ENCODE measurements at places on chromosomes 1 and 21. TPM values are rescaled to one million over a fixed set of nuclear protein-coding genes. Genes with fewer than 3 reads are reported as not detected.

The AK4 gene
- total RNA-seq, result 1.7 TPM

The BEST4 gene
- 0.22 TPM for total RNA-seq

The KCND3 gene
- 0.22 TPM for total RNA-seq

The HSPA6 gene
- 0.88 TPM for total RNA-seq

The CHAF1B gene
- total RNA-seq, result 7.7 TPM

The MATN1 gene
- under 0.01 TPM for total RNA-seq

The RRAGC gene
- 33.5 TPM for total RNA-seq

The NIBAN1 gene
- total RNA-seq, result 40.5 TPM

The GPR52 gene
- total RNA-seq, result 3.1 TPM

The PSMB2 gene
- 47.1 TPM for total RNA-seq

The EMC1 gene
- total RNA-seq, result 73.3 TPM

The CSMD2 gene
- total RNA-seq, result 1.6 TPM

The CFHR5 gene
- not detected for total RNA-seq

The LEFTY1 gene
- total RNA-seq, result not detected

The C8B gene
- not detected for total RNA-seq

The AGBL4 gene
- not detected for total RNA-seq

The OR2T29 gene
- total RNA-seq, result not detected

The PTGS2 gene
- 113 TPM for total RNA-seq

The CD84 gene
- total RNA-seq, result not detected

The PSMB4 gene
- 356 TPM for total RNA-seq

The TEX38 gene
- total RNA-seq, result not detected

The ATP5PO gene
- total RNA-seq, result 151 TPM

The CDC20 gene
- 3.7 TPM for total RNA-seq

The SCAMP3 gene
- 62.4 TPM for total RNA-seq

The ALPL gene
- 1.4 TPM for total RNA-seq

The RGS7 gene
- total RNA-seq, result 0.29 TPM

The RHOU gene
- total RNA-seq, result 1.3 TPM

The SPATA46 gene
- total RNA-seq, result not detected

The TBX15 gene
- total RNA-seq, result under 0.01 TPM

The AADACL4 gene
- not detected for total RNA-seq

The TSPAN1 gene
- total RNA-seq, result 0.86 TPM

The SPRR2A gene
- not detected for total RNA-seq

The AIRE gene
- total RNA-seq, result not detected

The SHISAL2A gene
- not detected for total RNA-seq

The PARP1 gene
- total RNA-seq, result 104 TPM

The ELAPOR1 gene
- 0.22 TPM for total RNA-seq

The FAM72D gene
- 0.22 TPM for total RNA-seq

The HDAC1 gene
- total RNA-seq, result 67.8 TPM

The BSND gene
- total RNA-seq, result not detected

The TNFRSF8 gene
- total RNA-seq, result under 0.01 TPM

The OPRD1 gene
- not detected for total RNA-seq

The KCNE1 gene
- total RNA-seq, result 1.3 TPM

The OLFML3 gene
- 238 TPM for total RNA-seq

The OPTC gene
- total RNA-seq, result not detected

The SLC35D1 gene
- total RNA-seq, result 37.9 TPM

The MIXL1 gene
- total RNA-seq, result not detected

The SHISA4 gene
- 18.5 TPM for total RNA-seq

The GNAT2 gene
- total RNA-seq, result not detected

The CCNL2 gene
- 96.1 TPM for total RNA-seq

The C4BPA gene
- not detected for total RNA-seq

The CTH gene
- 27.6 TPM for total RNA-seq

The MROH7 gene
- total RNA-seq, result not detected

The SMG5 gene
- total RNA-seq, result 80.2 TPM

The TP73 gene
- not detected for total RNA-seq

The NLRP3 gene
- 1.3 TPM for total RNA-seq

The FCER1A gene
- total RNA-seq, result not detected

All from placental pericyte (primary cell).